ENCODE measurements at places on chromosomes 3 and 15. TPM values are rescaled to one million over a fixed set of nuclear protein-coding genes. Genes with fewer than 3 reads are reported as not detected.
A peak's percentile ranks its signal among the peaks of the same experiment; 100 is the strongest.

GFM1 gene
- total RNA-seq = 29.4 TPM

DNA sequence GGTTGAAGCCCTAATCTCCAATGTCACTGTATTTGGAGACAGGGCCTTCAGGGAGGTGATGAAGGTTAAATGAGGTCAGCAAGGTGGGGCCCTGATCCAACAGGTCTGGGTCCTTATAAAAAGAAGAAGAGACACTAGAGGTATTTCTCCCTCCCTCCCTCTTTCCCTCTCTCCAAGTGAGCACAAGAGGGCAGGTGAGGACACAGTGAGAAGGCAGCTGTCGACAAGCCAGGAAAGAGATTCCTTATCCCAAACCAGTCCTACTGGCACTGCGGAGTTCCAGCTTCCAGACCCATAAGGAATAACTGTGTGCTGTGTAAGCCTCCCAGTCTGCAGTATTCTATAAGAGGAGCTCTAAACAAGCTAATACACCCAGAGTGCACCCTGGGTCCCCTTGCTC is 134.7 kb downstream of the ADAMTS17 start:
- no peak for DNase-seq
- H3K4me1 ChIP-seq = peaks cover under 1% of the 10 kb centered on the region
- H3K4me3 ChIP-seq = no peak overlapping the region
- no peak overlapping the region for H3K27ac ChIP-seq

HOMER2 gene
- 0.85 TPM for total RNA-seq

- DNase-seq = no peak
- no peaks in the 10 kb centered on the region for H3K36me3 ChIP-seq
- H3K4me1 ChIP-seq = peaks cover 66% of the 10 kb centered on the region
- H3K27ac ChIP-seq = peak overlapping the region; percentile 60
- no peaks in the 10 kb centered on the region for H3K27me3 ChIP-seq
- H3K4me3 ChIP-seq = no peak overlapping the region
Observed at GRCh38 chr15:63891768-63892133, 58.0 kb upstream of the HERC1 start.

TIMP4 gene
- not detected for total RNA-seq

HCLS1 gene
- total RNA-seq = 206 TPM

ANO10 gene
- total RNA-seq = 6.9 TPM

DNA sequence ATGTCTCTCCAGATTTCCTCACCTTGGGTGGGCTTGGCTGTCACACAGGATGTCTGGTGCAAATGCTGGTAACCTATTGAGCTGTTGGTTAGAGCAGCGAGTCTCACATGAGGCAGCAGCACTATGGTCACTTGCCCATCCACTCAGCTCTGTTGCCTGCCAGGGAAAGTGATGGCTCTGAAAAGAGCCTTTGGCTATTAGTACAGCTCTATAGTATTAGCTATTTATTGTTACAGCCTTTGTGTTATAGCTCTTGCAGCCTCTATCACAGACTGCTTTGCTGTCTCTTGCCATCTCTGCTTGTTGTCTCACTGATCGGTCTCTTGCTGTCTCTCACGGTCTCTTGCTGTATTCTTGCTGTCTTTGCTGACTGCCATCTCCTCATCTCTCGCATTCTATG is 114.3 kb downstream of the MFSD1 start:
- H3K27ac ChIP-seq = no peak overlapping the region
- DNase-seq = no peak
- no peaks in the 10 kb centered on the region for H3K36me3 ChIP-seq

DNA sequence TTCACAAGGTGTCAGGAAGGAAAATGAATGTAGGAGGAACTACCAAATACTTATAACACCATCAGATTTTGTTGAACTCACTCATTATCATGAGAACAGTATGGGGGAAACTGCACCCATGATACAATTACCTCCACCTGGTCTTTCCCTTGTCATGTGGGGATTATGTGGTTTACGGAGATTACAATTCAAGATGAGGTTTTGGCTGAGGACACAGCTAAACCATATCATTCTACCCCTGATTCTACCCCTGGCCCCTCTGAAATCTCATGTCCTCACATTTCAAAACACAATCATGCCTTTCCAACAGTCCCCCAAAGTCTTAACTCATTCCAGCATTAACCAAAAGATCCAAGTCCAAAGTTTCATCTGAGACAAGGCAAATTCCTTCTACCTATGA is 17.1 kb upstream of the PLSCR1 start:
- no peak overlapping the region for H3K4me3 ChIP-seq
- H3K4me1 ChIP-seq = no peaks in the 10 kb centered on the region
- H3K36me3 ChIP-seq = no peaks in the 10 kb centered on the region
- no peak overlapping the region for H3K27ac ChIP-seq
- no peak for DNase-seq
- no peaks in the 10 kb centered on the region for H3K27me3 ChIP-seq

- H3K4me3 ChIP-seq = no peak overlapping the region
- no peaks in the 10 kb centered on the region for H3K4me1 ChIP-seq
- no peaks in the 10 kb centered on the region for H3K36me3 ChIP-seq
- H3K27ac ChIP-seq = no peak overlapping the region
Observed at GRCh38 chr3:105254154-105254553, 112.6 kb upstream of the ALCAM start.

- no peak for DNase-seq
- H3K27ac ChIP-seq = no peak overlapping the region
- H3K36me3 ChIP-seq = no peaks in the 10 kb centered on the region
- H3K27me3 ChIP-seq = no peaks in the 10 kb centered on the region
- H3K4me1 ChIP-seq = peaks cover 7% of the 10 kb centered on the region
Observed at GRCh38 chr3:47520756-47521155, 7.2 kb upstream of the ELP6 start.

DNA sequence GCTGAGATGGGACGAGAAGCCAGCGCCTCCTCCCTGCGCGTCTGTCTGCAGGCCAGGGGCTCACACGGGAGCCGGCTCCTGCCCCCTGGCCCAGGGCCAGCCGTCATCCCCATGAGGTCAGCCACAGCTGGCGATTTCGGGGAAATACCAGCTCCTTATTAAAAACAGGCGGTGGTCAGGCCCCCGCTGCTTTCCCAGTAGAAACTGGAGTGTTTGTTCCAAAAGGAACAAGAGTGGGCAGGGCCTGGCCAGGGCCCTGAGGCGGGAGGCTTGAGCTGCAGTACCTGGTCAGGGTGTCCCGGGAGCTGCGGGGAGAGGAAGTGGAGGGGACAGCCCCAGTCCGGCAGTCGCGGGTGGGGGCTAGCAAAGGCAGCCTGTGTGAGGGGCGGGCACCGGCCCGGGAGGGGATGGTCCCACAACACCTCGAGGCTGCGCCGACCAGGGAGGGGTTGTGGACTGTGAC is 17.8 kb downstream of the MYL3 start:
- DNase-seq = no peak
- peaks cover 21% of the 10 kb centered on the region for H3K4me1 ChIP-seq
- no peaks in the 10 kb centered on the region for H3K27me3 ChIP-seq
- peak overlapping the region; percentile 70 for H3K4me3 ChIP-seq
- no peak overlapping the region for H3K27ac ChIP-seq

DNA sequence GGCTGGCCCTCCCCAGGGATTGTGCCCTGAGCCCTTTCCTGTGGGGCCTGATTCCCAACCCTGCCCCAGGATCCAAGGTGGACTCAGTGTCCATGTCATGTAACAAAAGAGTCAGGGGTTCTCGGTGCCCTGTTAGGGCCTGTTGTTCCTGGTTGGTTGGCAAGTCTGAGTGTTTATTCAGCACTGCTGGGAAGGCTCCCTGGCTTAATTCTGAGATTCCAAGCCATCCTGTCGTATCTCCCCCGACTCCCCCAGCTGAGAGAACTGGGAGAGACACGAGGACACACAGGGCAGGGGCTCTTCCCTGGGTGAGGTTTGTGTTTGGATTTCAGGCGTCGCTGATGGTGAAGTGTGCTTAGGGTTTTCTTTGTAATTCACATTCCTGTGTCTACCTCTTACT is 78.3 kb downstream of the EEFSEC start:
- no peak overlapping the region for H3K4me3 ChIP-seq
- no peaks in the 10 kb centered on the region for H3K36me3 ChIP-seq

CCR9 gene
- total RNA-seq = 6.5 TPM

- no peaks in the 10 kb centered on the region for H3K36me3 ChIP-seq
- no peaks in the 10 kb centered on the region for H3K27me3 ChIP-seq
- no peak for DNase-seq
- no peaks in the 10 kb centered on the region for H3K4me1 ChIP-seq
- no peak overlapping the region for H3K4me3 ChIP-seq
- H3K27ac ChIP-seq = no peak overlapping the region
Observed at GRCh38 chr3:120528163-120528562, 68.0 kb upstream of the NDUFB4 start.

DNA sequence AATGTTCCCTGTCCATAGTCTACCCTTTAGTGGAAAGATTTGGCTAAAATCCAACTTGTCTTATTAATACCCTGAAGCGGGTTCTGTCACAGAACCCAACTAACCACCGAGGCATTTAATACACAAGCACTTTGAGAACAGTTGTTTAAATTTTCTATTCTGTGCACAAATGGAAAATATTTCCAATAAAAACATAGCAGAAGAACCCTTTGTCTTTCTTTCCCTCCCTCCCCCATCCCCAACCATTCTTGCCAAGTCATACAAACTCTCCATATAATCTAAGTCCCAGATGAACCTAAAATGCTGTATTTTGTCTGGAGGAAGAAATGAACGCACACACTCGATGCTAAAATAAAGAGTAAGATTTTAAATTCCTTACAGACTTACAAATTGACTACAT is 126.9 kb upstream of the STRIT1 start:
- H3K4me1 ChIP-seq = no peaks in the 10 kb centered on the region
- H3K27ac ChIP-seq = no peak overlapping the region
- no peaks in the 10 kb centered on the region for H3K27me3 ChIP-seq
- H3K36me3 ChIP-seq = no peaks in the 10 kb centered on the region
- no peak overlapping the region for H3K4me3 ChIP-seq

DNA sequence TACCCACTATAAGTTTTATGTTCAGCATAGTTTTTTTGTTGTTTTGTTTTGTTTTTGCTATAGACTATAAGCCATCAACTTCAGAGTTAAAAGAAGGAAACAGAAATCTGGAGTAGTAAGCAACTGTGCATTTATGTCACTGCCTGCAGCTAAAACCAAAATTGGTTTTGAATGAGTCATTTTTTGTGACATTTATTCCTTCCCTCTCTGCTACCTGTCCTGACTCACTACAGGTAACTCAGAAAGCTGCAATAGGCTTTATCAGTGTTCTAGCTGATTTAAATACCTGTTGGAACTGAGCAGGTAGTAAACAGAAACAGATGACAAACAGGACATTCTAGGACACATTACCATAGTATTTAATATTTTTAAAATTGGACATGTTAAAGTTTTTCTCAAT is 393.3 kb upstream of the WNT5A start:
- no peaks in the 10 kb centered on the region for H3K36me3 ChIP-seq
- no peak for DNase-seq
- no peaks in the 10 kb centered on the region for H3K27me3 ChIP-seq
- no peak overlapping the region for H3K4me3 ChIP-seq
- no peak overlapping the region for H3K27ac ChIP-seq
- no peaks in the 10 kb centered on the region for H3K4me1 ChIP-seq

CP gene
- total RNA-seq = not detected

GRCh38 chr3:186609247-186609868 is 3.5 kb upstream of the AHSG start:
- H3K4me3 ChIP-seq = no peak overlapping the region
- H3K4me1 ChIP-seq = peaks cover 3% of the 10 kb centered on the region
- H3K27ac ChIP-seq = no peak overlapping the region

GRCh38 chr3:45272828-45273470 is 46.9 kb upstream of the TMEM158 start:
- no peak overlapping the region for H3K4me3 ChIP-seq
- H3K27me3 ChIP-seq = peaks cover 9% of the 10 kb centered on the region

GRCh38 chr3:25592510-25592968 is 72.2 kb downstream of the TOP2B start:
- H3K4me3 ChIP-seq = no peak overlapping the region
- H3K27me3 ChIP-seq = no peaks in the 10 kb centered on the region
- H3K4me1 ChIP-seq = no peaks in the 10 kb centered on the region
- DNase-seq = no peak
- H3K27ac ChIP-seq = no peak overlapping the region
- peaks cover 7% of the 10 kb centered on the region for H3K36me3 ChIP-seq

UPK1B gene
- not detected for total RNA-seq

DNA sequence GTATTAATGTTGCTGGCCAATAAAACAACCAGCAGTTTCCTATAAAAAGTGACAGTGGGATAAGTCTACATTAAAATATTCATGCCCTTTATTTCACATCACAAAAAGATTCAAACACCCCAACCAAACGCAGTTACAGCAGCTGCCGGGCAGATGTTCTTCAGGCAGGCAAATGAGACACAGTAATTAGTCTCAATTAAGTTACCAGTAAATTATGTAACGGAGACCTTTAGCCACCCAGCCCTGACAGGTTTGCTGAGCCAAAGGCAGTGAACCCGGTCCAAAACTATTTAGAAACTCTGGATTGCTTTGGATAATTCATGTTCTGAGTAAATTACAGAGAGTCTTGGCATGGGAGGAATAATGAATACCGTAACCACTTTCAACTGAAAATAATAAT is 289.2 kb upstream of the LYSMD4 start:
- no peak overlapping the region for H3K27ac ChIP-seq
- H3K36me3 ChIP-seq = no peaks in the 10 kb centered on the region
- H3K4me3 ChIP-seq = no peak overlapping the region

DNA sequence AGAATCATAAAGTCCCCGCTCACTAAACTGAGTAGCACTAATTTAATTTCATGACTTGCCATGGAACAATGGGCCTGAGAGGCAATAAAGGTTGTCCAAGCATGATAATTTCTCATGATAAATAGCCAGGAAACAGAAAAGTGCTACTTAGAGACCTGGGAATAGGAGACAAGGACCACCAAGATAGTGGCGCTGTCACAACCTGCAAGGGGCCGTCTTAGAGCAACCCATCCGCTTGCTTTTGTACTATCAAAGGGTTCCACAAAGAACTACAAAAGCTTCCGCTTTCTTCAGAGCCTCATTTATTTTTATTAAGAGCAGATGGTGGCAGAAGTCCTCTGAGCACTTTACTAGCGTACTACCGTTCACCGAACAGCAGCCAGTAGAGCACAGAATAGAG is 421.7 kb upstream of the GRM7 start:
- H3K27ac ChIP-seq = no peak overlapping the region
- H3K36me3 ChIP-seq = no peaks in the 10 kb centered on the region
- no peak overlapping the region for H3K4me3 ChIP-seq
- H3K27me3 ChIP-seq = no peaks in the 10 kb centered on the region

- no peaks in the 10 kb centered on the region for H3K27me3 ChIP-seq
- no peak overlapping the region for H3K4me3 ChIP-seq
- DNase-seq = no peak
Observed at GRCh38 chr3:58394339-58394738, 39.3 kb downstream of the PDHB start.

- H3K4me3 ChIP-seq = no peak overlapping the region
- H3K27ac ChIP-seq = no peak overlapping the region
- no peaks in the 10 kb centered on the region for H3K36me3 ChIP-seq
- no peaks in the 10 kb centered on the region for H3K27me3 ChIP-seq
- no peaks in the 10 kb centered on the region for H3K4me1 ChIP-seq
- DNase-seq = no peak
Observed at GRCh38 chr3:99949956-99950670, 132.5 kb downstream of the CMSS1 start.

- H3K4me3 ChIP-seq = no peak overlapping the region
- no peaks in the 10 kb centered on the region for H3K36me3 ChIP-seq
- no peaks in the 10 kb centered on the region for H3K27me3 ChIP-seq
- no peak for DNase-seq
- no peak overlapping the region for H3K27ac ChIP-seq
Observed at GRCh38 chr3:86554383-86554782, 436.6 kb downstream of the VGLL3 start.
